Activated T-cell treated with anti-CD3 and anti-CD28 coated beads, Interleukin-2, amount 50 U/mL, for 72 hours (primary cell): ENCODE measurements at places on chromosomes 1 and 21.

DNA sequence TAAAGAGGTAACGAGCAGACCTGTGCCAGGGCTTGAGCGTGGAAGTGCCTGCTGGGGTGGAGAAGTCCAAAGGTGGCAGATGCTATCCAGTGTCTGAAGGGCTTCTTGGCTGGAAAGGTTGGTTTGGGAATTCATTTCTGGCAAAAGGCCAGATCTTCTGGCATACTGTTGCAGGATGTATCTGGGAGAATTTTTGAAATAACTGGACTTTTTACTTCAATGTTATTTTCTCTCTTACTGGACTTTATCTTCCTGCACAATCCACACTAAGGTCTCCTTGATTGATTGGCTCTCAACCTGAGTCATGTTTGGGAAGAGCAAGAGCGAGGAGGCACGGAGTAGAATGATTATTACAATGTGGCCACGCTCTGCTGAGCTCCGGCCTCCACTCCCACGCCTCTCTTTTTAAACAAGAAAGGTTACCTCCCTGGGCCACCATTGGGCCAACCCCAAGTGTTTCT lies 278.4 kb downstream of the TM2D1 start:
- no peak for DNase-seq

DNA sequence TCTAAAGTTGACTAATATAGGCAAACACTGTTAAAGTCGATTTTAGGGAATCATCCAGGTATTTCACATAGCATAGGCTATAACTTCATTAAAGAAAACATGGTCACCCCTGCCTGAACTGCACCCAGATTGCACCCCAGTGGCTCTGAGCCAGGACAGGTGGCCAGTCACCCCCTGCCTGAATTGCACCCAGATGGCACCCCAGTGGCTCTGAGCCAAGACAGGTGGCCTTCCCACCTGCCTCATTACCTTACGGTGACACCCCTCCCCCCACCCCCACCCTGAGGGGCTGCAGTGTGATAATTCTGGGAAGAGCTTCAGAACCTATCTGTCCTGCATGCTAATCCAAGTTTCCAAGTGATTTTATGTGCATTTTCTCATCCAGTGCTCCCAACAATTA lies 78.9 kb downstream of the DSCAM start:
- no peak for DNase-seq

GRCh38 chr1:18927082-18927653 lies 24.8 kb upstream of the ALDH4A1 start:
- no peak for DNase-seq

- DNase-seq: no peak
Observed at GRCh38 chr1:117857418-117857817, 72.0 kb downstream of the GDAP2 start.

DNA sequence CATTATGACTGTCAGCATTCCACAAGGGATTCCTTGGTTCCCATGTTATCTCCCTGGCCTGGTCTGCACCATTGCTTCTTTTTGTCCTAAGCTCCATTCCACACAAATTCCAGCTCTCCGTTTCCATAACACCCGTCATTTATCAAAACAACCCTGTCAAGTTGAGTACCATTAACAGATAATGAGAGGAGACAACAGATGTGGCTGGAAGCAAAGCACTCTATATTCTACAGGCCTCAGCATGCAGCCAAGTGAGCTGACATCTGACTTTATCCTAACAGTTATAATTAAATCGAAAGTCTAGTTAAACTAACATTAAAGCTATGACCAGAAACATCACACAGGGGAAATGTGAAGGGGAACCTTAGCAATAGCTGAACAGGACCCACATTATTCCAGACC lies 110.4 kb downstream of the RERE start:
- no peak for DNase-seq

- DNase-seq: no peak
Observed at GRCh38 chr1:106727171-106727570, 329.3 kb upstream of the PRMT6 start.

- DNase-seq: no peak
Observed at GRCh38 chr1:156858959-156859522, at the start of gene INSRR. Gene INSRR, minus strand, starts transcription at chr1:156859117. Its CDS starts 496 bp downstream, at chr1:156858621.

GRCh38 chr1:164772635-164773034 lies 213.7 kb downstream of the PBX1 start:
- peak; percentile 36 for DNase-seq

- no peak for DNase-seq
Observed at GRCh38 chr1:9927259-9927658, 15.9 kb downstream of the LZIC start.

DNA sequence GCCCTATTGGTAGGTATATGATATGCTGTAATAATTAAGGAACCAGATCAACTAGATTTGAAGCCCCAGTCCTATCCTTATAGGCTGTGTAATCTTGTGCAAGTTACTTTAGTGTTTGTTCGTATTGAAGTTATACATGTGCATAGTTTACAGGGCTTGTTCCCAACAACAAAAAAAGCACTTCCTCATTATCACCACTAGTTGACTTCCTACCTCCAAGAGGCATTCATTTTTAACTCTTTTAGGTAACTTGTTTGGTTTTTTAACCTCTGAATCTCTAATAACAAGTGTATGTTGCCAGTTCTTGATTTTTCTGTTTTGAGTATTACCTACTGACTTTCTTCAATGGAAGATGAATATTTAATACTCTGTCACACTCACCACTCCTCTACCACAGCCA lies 71.9 kb downstream of the ST3GAL3 start:
- DNase-seq: no peak

DNA sequence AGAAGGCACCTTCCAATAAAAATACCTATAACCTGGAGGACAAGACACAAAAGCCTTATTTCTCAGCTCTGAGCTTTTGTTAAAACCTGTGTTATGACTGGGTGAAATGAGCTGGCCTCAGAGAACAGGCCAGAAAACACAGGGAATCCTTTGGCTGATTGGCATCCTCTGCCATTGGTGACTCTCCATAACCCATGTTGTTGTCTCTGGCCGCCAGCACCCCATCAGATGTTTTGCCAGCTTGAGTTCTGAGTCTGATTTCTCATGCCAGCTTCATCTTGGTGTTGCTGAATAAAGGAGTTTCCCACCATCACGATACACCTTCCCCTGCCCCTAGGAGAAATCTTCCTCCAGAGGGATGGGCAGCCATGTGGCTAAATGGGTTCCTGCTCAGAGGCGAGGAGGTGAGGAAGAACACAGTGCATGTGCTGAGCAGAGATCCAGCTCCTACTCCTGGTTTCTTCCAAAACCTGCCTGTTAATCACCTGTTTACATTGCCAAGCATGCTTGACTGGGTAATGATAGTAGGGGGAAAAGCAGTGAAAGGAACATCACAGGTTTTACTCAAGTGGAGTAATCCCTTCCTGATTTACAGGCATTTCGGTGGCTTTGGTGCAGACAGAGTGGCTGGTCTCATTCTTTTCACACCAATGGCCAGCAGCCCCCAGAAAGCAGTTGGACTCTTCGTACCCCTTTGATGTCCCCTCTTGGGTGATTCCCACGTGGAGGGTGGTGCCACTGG lies 109.8 kb downstream of the ROR1 start:
- no peak for DNase-seq

- no peak for DNase-seq
Observed at GRCh38 chr1:173417563-173417962, 59.6 kb upstream of the PRDX6 start.

- no peak for DNase-seq
Observed at GRCh38 chr1:169708647-169709046, 2.8 kb downstream of the SELL start.

GRCh38 chr1:197224160-197224559 lies 43.9 kb upstream of the CRB1 start:
- DNase-seq: no peak

DNA sequence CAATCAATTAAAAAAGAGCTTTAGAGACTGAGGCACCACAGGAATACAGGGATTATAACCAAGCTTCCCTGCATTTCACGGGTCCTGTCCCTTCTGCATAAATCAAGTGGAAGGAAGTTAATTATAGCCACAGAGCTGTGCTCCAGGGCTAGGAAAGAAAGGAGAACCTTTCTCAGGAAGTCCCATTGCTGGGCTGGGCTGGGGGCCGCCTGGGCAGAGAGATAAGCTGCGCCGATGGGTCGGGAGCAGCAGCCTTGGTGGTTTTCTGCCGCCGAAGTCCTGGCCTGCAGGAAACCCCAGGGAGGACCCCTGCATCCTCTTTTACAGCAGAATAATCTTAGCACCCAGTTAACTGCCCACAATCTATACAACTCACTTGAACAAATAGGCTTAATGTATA lies 12.6 kb upstream of the CD34 start:
- no peak for DNase-seq

- no peak for DNase-seq
Observed at GRCh38 chr1:10965546-10966226, 46.8 kb upstream of the TARDBP start.

DNA sequence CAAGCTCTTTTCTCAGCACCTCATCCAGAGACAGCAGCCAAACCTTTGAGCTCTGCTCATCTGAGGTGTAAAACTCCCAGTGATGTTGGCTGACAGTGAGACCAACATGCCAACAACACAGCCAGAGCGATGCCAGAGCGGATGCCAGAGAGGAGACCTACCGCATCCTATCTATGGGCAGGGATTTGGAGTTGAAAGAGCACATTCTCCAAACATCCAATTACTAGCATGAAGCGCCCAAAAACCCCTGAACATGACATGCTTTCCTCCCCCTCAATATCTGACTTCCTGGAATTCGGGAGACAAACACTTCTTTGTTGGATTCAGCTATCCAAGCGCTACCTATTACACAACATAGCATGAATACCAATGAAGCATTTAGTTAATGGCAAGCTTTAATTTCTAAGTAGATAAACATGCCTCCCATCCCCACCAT lies 23.1 kb upstream of the PAXBP1 start:
- DNase-seq: no peak

- DNase-seq: peak; percentile 56
Observed at GRCh38 chr21:45981151-45982091, at the start of gene COL6A1. Gene COL6A1, plus strand, starts transcription at chr21:45981770. Its CDS starts 81 bp downstream, at chr21:45981851.

DNA sequence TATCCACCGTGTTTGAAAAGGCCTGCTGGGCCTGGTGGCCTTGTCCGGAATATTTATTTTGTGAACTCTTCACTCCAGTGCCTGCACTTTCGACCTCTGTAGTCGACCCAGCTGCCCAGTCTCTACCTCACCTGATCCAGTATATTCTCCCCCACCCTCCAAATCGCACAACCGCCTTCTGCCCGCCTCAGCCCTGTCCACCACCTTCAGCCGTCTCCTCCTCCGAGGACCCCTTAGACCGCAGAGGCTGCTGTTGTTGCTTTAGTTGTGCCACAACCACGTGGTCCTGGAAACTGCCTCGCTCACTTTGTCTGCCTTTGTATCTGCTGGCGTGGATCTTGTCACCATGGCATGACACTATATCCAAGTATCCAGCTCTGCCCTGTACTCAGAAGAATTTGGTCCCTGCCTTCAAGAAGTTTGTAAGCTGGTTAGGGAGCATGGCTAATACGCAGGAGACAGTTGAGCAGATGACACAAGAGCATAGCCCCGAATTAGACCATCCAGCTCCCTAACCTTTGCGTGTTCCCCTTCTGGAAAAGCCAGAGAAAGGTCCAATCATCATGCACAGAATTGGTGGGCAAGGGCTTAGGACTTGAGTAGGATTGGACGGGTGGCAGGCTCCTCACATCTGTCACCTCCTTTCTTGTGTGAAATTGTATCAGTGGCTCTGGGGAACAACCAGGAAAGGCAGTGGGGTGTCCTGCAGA lies 1.5 kb downstream of the PHGDH start:
- DNase-seq: peak; percentile 7

DNA sequence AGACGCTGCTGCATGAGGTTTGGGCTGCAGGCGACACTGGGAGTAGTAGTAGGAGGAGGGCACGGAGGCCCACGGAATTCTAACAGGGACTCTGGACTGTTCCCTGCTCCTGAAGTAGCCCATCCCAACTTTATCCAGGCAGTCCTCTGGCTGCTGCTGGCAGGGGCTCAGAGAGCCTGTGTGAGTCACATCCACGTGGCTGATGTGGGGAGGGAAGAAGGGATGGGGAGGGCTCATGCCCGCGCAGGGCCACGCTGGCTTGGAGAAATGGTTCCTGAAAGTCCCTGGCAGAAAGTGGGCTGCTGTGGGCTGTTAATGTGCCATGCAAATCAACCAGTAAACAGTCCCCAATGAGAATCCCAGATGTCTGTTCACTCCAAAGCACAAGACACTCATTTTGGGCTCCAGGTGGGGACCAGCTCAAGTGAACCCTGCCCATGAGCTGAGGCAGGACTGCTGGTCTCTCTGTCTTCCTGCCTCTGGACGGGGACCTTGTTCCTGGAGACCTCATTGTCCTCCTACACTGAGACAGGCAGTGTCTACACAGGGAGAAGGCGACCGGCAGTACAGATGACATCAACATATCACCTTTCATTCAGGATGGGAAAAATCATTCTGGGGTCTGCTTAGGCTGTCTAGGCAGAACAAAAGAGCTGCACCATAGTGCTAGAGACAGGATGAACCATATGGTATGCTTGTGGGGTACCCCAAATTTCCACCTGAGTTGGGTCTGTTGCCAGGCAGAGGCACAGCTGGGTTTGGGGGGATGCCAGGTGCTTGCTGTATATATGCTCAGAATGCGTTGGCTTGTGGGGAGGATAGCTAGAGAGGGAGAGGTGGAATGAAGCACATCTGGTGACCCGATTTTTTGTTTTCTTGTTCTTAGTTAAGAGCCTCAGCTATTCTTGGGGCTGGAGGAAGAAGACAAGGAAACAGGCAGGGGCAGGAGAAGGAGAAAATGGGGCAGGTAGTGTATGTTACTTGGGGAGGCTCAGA lies 57.9 kb upstream of the FMOD start:
- DNase-seq: no peak

- DNase-seq: no peak
Observed at GRCh38 chr1:183770816-183771128, 34.1 kb upstream of the RGL1 start.

- DNase-seq: no peak
Observed at GRCh38 chr21:27301220-27301619, 334.3 kb upstream of the ADAMTS5 start.

- no peak for DNase-seq
Observed at GRCh38 chr21:35603494-35603893, 456.8 kb downstream of the SETD4 start.

GRCh38 chr1:197027359-197027758 lies 39.7 kb downstream of the F13B start:
- DNase-seq: no peak

GRCh38 chr1:207579436-207579799 lies 65.5 kb upstream of the CR1L start:
- peak; percentile 42 for DNase-seq

GRCh38 chr1:36583980-36584782 lies 101.5 kb upstream of the CSF3R start:
- no peak for DNase-seq

DNA sequence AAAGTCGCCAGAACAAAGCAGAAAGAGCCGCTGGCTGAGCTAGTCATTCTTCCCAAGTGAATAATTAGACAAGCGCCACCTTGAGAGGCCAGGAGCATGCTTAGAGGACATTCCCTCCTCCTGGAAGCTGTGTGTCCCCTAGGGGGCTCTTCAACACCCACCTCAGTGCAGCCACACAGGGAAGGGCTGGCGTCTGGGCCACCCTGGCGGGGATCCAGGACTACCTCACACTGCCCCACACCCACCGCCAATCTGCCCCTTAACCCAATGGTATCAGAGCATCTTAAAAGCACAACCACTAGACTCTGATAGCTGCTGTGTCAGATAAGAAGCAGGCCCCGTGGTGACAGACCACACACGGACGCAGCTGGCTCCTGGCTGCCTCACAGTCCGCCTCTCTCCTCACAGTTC lies 24.9 kb downstream of the SETD4 start:
- DNase-seq: no peak
